Lung microvascular endothelial cell (primary cell): ENCODE measurements at places on chromosomes 5 and 9.
A peak's percentile ranks its signal among the peaks of the same experiment; 100 is the strongest.

- no peak for DNase-seq
Measured at GRCh38 chr5:120088836-120089235, 375.3 kb upstream of the PRR16 start.

GRCh38 chr9:127915801-127916719 is 781 bp downstream of the ST6GALNAC4 start:
- DNase-seq = no peak

DNA sequence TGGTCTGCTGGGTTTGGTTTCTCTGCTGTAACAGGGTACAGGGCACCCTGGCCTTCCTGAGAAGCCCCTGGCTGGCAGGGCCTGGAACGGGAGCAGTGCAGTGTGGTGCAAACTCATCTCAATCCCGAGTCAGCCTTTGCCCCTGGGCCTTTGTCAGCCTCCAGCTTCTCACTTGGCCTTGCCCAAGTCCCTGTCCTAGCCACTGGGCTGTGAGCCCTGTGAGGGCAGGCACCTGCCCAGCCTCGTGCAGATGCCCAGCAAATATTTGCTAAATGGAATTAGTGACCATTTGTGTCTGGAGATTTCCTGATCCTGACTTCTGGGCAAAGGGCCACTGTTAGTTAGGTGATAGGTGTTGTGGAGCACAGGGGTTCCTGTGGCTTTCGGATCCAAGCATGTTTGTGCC is 13.0 kb downstream of the RGS3 start:
- no peak for DNase-seq

DNA sequence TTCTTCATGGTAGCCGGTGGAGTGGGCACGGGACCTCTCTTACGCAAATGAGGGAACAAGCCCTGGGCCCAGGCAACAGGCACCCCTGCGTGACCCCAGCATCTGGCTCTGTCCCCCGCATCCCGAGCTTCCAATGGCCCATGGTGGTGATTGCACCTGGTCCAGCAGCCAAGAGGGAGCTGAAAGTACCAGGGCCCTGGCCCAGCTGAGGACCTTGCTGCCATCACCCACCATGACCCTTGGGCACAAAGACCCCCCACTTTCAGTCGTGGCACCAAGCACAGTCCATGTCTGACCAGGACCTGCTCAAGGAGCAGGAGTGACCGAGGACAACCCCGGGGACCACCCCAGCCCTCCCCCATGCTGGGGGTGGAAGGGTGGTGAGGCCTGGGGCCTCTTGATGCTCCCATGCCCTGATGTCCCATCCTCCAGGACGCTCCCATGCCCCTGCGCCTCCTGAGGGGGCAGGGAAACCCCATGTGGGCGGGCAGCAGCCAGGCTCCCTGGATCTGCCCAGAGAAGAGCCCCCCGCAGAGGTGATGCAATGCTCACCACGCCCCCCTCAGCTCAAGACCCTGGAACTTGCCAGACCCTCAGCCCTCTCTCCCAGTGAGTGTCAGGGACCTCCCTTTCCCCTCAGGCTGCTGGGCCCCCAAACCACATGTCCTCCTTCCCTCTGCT is 123.9 kb downstream of the ADAMTS2 start:
- no peak for DNase-seq

DNA sequence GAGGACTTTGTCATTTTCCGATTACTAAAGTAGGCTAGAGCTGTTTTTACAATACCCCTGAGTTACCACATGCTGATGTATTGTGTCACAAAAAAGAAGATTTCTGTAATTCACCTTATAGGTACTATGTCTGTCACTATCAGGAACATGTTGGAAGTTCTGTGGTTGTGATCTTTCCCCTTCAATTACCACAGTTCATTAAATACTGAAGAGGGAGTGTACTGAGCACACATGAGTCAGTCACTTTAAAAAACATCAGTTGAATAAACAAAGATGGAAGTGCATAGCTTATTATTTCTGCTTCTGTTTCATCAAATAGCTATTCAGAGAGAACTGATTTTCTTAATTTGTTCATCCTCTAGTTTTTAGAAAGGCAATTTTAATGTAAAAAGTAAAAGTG is 31.7 kb downstream of the AP3S1 start:
- DNase-seq = peak; percentile 10

- peak; percentile 86 for DNase-seq
Measured at GRCh38 chr5:137743031-137743640, 7.2 kb upstream of the KLHL3 start.

- DNase-seq = peak; percentile 35
Measured at GRCh38 chr9:16068476-16068875, 515.6 kb downstream of the CCDC171 start.

DNA sequence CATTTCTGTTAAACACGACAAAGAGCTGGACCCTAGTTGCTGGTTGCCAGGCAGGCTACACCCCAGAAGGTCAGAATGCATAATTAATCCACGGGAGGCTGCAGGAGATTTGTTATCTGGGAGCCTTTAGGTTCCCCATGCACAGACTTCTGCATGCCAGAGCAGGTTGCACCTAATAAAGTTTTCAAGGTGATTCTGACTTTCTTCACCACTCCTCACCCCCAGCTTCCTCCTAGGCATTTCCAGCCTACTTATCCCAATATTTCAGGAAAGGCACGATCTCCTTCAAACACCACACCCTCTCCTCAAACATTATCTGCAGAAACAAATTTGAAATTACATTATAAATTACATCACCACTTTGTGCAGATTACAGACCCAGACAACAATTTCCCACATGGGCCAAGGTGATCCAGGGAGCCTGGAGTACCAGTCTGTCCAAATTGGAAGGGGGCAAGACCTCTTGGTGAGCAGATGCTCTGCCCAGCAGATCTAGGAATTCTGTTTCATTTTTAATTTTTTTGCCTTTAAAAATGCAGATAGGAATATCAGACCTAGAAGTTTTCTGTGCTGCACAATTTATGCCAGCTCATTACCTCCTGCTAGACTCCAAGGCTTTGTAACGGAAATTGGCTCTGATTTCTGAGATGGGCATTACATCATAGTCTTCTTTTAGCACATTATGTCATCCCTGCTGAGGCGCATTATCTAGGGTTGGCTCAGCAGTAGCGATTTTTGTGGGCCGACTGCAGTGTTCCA is 363.4 kb upstream of the SLC30A5 start:
- DNase-seq = peak; percentile 3

GRCh38 chr9:118003240-118003639 is 299.0 kb downstream of the TLR4 start:
- DNase-seq = no peak

DNA sequence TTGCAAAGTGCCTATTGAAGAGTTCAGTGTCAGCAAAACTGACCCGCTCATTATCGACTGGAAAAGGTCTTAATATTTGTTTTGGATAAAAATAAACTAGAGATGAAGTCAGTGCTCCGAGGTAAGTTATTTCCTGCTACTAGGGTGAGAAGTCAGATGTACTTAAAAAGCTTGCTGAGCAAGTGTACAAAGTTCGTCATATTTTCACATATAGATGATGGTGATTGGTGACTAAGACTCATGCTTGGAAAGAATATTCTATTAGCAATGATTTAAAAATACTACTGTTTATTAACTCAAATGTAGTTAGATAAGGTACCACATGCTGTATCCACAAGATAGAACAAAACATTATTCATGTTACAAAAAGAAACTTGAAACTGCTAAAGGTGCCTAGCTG is 643.7 kb downstream of the GABRG2 start:
- no peak for DNase-seq

DNA sequence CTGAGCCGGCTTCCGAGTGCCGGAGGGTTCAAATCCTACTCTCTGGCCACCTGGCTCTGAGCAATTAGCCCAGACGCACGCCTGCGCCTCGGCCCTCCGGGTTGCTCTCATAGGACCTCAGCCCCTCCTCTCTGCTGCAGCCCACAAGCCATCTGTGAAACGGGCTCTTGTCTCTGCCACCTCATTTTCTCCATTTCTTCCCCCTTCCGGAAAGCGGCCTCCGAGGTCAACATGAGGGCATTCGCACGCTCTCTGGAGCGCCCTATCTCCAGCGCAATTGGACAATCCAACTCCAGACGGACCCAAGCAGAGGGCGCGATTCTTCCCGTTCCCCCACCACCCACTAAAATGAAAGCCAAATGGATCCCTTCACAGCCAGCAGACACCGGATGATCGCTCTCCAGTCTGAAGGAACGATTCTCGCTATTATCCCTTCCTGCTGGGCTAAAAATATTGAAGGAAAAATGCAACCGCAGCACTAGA is 41.5 kb downstream of the VAV2 start:
- DNase-seq = no peak

- no peak for DNase-seq
Measured at GRCh38 chr5:21739096-21739495, 1114.0 kb downstream of the CDH12 start.

DNA sequence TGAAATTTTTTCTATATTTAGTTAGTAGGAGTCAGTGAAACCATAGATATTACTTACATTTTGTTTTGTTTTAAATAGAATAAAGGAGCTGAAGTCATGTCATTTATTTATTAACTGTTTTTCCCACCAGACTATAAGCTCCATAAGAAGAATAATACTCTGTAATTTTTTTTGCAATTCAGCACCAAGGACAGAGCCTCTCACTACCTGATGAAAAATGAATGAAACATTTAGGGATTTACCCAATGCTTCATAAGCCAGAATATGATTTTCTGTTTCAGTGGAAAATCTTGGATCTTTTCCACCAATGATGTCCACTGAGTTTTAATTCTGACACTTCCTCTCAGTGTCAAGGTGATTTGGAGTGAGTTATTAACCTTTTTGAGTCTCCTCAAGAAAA is 624.9 kb upstream of the GRAMD2B start:
- DNase-seq = peak; percentile 53

DNA sequence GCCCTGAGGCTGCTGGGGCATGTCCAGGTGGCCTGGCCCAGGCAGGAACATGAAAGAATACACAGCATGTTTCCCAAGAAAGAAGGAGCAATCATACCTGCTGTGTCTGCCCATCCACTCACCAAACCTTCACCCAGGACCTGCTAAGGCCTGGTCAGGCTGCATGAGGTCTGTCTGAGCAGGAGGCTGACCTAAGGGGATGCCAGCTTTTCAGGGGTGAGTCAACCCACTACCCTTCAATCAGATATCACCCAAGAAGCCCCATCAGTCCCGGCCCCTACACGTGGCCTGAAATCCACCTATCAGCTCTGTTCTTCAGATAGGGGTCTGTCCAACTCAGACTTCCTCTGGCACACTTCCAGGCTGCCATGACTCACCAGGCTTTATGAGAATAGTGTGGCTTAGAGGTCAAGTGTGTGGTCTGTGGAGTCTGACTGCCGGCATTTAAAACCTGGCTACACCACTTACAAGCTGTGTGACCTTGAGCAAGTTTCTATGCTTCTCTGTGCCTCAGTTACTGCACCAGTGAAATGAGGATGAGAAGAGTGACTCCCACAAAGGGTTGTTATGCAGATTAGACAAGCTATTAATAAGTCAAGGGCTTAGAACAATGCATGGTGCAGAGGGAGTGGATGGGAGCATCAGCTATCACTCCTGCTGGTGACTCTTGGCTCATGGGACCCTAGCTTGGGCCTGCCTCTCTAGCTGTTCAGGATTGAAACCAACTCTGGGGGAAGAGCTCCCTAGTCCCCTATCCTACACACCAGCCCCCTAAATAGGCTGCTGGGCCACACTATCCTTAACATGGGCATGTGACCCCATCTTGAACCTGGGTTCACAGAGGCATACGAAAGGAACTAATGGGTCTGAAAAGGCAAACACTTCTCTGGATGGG is 130.3 kb downstream of the PAX5 start:
- peak; percentile 87 for DNase-seq

- DNase-seq = no peak
Measured at GRCh38 chr5:33507426-33507825, 66.7 kb downstream of the TARS1 start.

GRCh38 chr5:169653091-169653490 is 16.0 kb downstream of the DOCK2 start:
- DNase-seq = no peak

DNA sequence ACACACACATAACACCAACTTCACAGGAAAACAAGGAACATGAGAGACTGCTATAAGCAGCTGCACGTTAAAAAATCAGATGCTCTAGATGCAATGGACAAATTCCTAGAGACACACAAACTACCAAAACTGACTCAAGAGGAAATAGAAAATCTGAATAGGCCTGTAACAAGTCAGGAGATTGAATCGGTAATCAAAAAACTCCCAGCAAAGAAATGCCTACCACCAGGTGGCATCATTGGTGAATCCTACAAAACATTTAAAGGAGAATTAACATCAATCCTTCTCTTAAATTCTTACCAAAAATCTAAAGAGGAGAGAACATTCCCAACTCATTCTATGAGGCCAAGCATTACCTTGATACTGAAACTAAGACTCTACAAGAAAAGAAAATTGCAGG is 54.9 kb downstream of the NDST1 start:
- peak; percentile 64 for DNase-seq

GRCh38 chr5:172795318-172795977 is 24.5 kb upstream of the DUSP1 start:
- peak; percentile 96 for DNase-seq

GRCh38 chr9:124411514-124412227 is 3.6 kb downstream of the PSMB7 start:
- DNase-seq = peak; percentile 62

DNA sequence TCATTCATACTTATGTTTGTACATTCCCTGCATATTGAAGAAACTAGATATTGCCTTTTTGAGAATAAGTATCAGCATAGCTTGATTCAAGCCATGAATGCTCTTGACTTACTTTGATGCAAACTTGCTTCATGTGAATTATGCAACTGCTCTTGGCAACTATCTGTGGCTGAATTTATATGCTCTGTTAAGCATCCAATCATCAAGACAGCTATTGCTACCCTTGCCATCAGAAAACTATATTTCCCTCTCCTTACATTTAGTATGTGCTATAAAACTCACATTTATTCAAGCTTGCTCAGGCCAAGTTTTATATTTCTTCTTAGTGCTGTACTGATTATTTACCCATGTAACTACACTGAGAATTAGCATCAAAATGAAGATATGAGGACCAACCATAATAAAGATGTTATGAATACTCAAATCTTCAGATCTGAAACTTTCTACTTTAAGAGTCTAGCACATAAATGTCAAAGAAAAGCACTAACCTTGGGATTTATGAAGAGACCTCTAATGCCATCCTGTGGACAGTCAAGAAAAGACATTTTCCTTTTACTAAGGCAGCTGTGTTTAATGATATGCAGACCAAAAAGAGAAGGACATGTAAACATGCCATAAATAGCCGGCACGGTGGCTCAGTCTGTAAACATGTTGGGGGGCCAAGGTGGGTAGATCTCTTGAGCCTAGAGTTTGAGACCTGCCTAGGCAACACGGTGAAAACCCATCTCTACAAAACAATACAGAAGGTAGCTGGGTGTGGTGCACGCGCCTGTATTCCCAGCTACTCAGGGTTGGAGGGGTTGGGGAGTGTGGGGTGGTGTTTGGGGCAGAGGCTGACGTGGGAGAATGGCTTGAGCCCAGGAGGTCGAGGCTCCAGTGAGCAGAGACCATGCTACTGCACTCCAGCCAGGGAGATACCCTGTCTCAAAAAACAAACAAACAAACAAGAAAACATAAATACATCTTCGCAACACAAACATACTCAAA is 267.0 kb upstream of the TYRP1 start:
- no peak for DNase-seq

- no peak for DNase-seq
Measured at GRCh38 chr5:146606893-146607292, 90.9 kb upstream of the GPR151 start.

GRCh38 chr5:150628936-150629485 is 11.4 kb upstream of the SYNPO start:
- DNase-seq = peak; percentile 36
